ENCODE measurements at places on chromosomes 1 and 21. TPM values are rescaled to one million over a fixed set of nuclear protein-coding genes. Genes with fewer than 3 reads are reported as not detected.

The APP gene
- 760 TPM for total RNA-seq

The ADAMTSL4 gene
- total RNA-seq = 0.22 TPM

GRCh38 chr1:117570988-117571409 lies 34.8 kb upstream of the TENT5C start:
- no peak for DNase-seq

DNA sequence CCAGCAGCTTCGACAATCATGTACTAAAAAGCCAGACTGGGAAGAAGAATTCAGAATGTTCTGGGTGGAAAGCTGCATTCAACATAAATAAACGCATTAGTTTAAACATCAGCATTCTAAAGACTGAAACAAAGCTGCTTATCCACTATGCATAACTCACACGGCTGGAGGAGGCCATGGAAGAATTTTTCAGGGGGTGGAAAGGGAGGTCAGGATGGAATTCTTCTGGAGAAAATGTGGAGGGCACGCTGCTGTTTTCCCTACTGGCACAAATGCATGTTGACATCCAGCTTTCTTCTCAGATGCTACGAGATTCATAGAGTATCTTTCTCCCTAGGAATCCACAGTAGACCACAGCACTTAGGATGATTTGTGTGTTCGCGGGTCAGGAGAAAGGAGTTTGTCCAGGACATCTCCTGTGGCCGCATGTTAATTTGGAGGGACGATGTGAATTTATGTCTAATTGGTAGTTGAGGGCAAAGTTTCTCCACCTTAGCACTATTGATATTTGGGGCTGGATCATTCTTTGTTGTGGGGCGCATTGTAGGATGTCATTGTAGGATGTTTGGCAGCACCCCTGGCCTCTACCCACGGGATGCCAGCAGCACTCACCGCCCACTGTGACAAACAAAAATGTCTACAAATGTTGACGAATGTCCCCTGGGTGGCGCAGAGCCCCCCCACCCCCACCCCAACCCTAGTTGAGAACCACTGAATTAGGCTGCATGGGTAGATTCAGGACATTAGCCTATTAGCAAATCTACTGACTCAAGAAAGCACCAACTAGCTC lies 86.5 kb upstream of the KAZN start:
- DNase-seq = no peak

DNA sequence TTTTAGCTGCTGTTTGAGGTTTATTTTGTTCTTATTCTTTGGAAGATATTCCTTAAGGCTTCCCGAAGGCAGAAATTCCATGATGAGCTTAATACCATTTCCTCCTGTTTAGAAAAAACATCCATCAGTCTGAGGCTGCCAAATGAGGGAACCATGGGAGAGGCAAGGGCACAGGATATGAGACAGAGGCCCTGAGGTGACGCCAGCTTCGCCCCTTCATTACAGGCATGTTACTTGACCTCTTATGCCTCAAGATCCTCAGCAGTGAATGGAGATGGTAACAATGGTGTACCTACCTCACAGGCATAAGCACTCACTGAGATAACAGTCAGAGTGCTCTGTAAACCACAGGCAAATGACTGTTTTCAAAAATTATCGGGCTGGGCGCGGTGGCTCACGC lies 93.6 kb downstream of the RAVER2 start:
- peak; percentile 96 for DNase-seq

GRCh38 chr21:14533499-14534428 lies 12.4 kb downstream of the SAMSN1 start:
- DNase-seq = peak; percentile 42

The GPR3 gene
- under 0.01 TPM for total RNA-seq

The PTPN22 gene
- under 0.01 TPM for total RNA-seq

The MYOG gene
- not detected for total RNA-seq

GRCh38 chr1:35111106-35111505 lies 31.9 kb downstream of the ZMYM1 start:
- peak; percentile 55 for DNase-seq

DNA sequence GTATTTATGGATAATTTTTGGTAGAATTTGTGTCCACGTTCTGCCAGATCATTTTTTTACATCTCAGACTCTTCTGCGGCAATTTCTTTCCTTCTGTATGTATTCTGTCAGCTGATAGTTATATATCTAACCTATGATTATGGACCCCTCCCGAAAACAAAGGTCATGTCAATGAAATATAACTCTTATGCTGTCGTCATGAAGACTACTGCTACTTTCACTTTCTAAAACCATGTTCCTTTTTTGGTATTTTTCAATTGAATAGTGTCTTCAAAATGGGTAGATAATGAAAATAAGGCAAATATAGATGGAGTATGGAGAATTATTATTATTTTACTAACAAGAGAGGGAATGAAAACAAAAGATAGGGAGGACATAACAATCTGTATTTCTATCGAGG lies 3.2 kb downstream of the ANGPTL1 start:
- DNase-seq = peak; percentile 7

DNA sequence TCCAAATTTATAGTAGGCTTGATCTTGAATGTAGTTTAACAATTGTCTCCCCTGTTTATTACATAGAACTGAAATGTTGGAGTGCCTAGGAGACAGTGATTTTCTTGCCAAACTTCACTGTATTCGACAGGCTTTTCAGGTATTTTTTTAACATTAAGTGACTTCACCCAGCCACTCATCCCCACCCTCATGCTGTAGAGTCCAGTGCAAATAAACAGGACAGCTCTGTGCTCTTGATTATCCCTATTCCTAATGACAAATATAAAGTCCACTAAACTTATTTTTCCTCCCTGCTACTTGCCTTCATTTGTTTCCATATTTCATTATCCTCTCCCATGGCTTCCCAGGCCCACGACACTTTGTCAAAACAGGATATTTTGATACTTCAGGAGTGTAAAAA lies 29.2 kb upstream of the NEXN start:
- DNase-seq = peak; percentile 27

The NR0B2 gene
- total RNA-seq = not detected

The RCSD1 gene
- total RNA-seq = 99.8 TPM

DNA sequence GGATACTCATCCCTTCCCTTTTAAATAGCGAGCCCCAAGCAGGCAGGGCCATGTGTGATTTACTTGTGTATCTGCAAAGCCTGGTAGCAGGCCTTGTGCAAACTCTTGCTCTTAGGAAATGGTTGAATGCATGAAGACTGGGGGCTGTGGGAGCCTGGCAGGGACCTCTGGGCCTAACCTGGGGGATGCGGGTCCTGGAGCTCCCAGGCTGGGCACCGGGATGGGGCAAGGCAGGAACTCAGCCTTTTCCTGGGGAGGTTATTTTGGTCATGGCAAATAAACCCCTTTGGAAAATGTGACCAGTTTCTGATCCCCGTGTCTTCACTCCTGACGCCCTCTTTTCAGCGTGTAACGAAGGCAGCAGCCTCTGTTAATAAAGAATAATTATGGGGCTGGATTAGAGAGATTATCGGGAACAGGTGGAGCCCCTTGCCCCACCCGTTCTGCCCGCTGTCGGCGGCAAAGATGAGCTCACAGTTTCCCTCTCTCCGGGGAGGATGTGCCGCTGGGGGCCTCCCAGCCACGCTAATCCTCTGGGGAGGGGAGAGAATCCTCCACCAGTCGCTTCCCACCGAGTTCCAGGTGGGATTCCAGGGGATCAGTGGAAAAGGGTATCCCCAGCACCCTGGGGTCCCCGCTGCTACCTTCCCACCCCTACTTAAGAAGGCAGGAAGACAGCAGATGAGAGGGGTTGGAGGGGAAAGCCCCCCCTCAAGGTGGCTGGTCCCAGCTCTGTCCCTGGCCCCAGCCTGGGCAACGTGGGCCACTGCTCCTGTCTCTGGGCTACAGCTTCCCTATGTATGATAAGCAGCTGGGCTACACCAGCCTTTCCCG lies 69.7 kb upstream of the WNT4 start:
- no peak for DNase-seq

The PLA2G2A gene
- total RNA-seq = not detected

GRCh38 chr1:59516881-59517280 lies 220.0 kb downstream of the FGGY start:
- DNase-seq = no peak

GRCh38 chr1:199914546-199914945 lies 113.0 kb upstream of the NR5A2 start:
- DNase-seq = no peak

DNA sequence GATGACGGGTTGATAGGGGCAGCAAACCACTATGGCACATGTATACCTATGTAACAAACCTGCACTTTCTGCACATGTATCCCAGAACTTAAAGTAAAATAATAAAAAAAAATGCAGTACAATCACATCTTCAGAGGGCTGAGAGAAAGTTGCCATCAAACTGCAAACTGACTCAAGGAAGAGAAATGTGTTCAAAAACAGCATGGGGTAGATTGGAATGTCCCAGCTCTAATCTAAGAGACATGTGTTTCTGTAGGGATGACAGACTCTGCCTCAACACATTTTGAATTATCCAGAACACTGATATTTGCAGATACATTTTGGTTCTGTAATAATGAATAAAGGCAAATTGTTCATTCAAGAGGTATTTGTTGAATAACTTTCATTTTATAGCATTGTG lies 171.2 kb upstream of the RUNX1 start:
- no peak for DNase-seq

- no peak for DNase-seq
Observed at GRCh38 chr1:222757646-222758268, 20.8 kb downstream of the FAM177B start.
